Kidney epithelial cell (primary cell): ENCODE measurements at places on chromosomes 7 and 10. TPM values are rescaled to one million over a fixed set of nuclear protein-coding genes. Genes with fewer than 3 reads are reported as not detected.

Gene ZCCHC24
- total RNA-seq = 6.2 and 8.6 TPM in 2 replicates

GRCh38 chr7:158473221-158473620 is 114.4 kb downstream of the PTPRN2 start:
- DNase-seq = no peak

DNA sequence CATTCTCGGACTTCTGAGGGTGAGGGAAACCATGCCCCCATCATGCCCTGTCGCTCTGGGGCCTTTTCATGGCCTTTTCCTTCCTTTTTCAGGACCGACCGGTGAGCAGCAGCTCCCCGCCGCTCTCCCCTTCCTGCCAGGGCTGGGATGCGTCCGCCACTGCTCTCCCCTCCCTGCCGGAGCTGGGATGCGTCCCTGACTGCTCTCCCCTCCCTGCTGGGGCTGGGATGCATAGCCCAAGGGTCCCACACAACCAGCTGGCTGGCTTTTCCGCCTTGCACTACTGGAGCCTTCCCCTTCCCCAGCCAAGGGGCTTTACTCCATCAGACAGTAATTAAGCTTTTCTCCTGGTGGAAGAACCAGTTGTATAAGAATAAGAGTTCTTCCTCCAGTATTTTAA is 129.7 kb upstream of the COBL start:
- DNase-seq = no peak

Gene TMED4
- 159 and 201 TPM in 2 replicates for total RNA-seq

Gene CHST15
- total RNA-seq = 18.1 and 24.2 TPM in 2 replicates

- DNase-seq = no peak
Observed at GRCh38 chr7:23494009-23494408, 23.7 kb upstream of the IGF2BP3 start.

Gene TLX1
- total RNA-seq = not detected in 2 replicates
